ENCODE measurements at places on chromosomes 3 and 15.

DNA sequence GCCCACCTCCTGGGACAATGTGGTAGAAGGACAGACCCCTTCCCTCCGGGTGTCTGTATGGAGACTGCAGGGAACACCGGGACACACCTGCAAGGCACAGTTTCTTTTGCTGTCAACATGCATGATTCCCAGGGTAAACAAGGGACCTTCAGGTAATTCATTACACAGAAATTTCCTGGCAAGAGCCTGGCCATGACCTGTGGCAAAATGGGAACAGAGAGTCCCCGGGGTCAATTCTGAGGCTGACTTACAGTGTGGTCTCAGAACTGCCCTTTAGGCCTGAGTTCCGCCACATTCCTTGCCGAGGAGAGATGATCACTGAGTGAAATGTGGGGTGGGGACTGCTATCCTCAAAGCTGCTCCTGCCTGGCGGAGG, 6.3 kb downstream of the STARD5 start:
- DNase-seq: no peak

DNA sequence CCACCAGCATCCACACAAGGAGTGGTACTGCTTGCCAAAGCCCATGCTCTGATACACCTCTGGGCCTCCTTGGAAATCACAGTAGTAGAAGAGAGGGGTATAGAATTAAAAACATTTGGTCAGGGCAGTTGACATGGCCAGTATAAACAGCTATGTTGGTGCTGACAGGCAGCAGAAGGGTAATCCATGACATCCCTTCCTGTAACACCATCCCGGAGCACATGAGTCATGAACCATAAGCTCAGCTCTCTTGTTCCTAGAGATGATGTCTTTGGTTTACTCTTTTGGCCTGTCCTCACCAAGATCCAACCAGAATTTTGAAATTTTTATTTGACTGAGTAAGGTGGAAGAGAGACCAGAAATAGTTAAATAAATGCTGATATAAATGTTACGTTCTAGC, 132.6 kb upstream of the CTDSPL start:
- DNase-seq: no peak

DNA sequence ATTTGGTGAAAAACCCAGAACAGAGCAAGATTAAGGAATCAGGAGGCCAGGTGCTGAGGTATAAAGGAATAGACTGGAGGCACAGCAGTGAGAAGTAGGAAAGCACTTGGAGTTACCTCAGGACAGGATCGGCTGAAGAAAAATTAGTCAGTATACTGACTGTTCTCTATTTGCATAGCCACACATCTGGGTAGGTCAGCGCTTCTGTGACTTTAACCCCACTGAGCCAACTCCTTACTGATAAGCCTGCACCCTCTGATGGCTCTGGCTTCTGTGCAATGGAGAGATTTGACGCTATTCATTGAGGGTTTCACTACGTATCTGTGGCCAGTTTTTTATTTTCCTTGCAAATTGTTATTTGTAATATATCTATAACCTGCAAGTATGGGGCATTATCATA, 22.3 kb downstream of the MECOM start:
- DNase-seq: no peak

GRCh38 chr15:86488046-86488445, 408.4 kb downstream of the AGBL1 start:
- no peak for DNase-seq

DNA sequence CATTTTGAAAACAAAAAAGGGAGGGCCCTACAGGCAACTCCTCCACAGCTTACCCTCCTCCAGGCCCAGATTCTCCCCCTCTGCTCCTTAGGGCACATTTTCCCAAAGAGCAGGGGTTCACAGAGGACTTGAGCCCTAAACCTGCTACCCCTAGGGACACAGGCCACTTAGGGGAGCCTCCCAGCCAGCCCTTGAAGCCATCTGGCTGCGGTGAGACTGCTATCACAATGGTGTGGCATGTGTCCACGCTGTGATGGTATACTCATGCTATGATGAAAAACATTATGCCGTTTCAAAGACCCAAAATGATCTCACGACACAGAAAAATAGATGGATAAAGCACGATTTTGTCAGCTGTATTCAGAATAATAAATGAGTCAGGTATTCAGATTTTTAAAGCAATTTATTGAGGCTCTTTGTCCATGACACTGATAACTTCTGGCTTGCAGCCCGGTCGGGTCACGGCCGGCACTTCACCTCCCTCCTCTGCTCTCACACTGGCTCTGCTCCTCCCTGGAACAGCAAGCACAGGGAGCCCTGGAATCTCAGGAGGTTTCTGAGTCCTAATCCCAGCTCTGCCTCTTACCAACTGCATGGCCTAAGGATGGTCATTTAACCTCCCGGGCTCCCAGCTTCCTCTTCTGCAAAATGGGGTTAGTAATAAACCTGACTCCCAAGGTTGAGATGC, 115.3 kb downstream of the MEGF11 start:
- DNase-seq: no peak

GRCh38 chr15:38005953-38006808, 71.7 kb downstream of the TMCO5A start:
- no peak for DNase-seq

DNA sequence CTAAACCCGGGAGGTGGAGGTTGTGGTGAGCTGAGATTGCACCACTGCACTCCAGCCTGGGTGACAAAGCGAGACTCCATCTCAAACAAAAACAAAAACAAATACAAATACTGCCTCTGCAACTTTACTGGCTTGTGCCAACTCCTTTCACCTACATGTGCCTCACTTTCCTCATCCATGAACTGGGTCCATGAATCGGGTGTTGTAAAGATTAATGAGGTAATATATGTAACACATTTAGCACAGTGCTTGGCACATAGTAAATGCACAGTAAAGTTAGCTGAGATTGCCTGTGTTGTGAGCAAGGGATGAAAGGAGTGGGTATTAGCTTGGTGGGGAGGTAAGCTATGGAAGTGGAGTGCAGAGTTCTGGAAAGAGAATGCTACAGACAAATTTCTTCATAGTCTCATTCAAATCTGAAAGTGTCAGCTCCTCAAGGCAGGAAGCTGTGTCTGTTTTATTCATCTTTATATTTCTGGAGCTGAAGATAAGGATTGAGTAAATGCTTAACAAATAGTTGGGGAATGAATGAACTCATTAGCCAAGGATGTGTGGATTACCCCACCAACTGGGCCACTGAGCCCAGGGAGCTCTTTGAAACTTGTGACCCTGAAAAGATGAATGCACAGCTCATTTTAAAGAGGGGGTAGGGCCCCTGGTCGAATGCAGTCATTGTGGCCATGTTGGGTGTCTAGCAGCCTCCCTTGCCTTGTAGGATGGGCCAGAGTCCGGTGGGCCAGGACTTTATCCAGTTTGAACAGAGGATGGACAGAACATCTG, 7.7 kb upstream of the CDCP1 start:
- no peak for DNase-seq

GRCh38 chr15:82056958-82057823, 11.4 kb upstream of the MEX3B start:
- DNase-seq: no peak

DNA sequence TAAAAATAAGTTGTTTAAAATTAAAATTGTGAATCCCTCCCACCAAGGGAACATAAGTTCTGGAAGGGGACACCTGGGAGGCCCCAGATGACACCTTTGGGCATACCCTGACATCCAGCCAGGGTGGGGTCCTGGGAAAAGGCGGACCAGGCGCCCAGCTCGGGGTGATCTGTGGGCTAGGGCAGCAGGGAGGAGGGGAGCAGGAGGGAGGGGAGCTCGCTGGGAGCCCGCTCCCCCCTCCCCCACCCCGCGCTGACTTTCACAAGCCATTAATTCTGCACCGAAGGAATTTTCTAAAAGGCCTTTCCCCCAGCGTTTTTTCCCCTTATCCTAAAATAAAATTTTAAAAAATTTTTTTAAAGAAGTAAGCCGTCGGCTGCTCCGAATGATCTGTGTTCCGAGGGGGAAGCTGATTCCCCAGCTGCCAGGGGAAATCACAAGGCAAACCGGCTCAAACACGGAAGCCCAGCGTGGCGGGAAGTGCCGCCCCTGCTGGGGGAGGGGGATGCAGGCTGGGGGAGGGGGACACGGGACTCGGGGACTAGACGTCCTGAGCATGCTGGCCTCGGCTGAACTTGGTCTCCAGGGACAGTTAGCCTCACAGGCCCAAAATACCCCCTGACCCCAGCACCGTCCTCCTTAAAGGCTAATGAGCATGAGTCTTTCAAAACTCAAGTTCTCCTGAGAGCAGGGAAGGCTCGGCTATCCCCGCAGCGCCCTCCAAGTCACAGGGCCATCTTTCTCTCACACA, 13.9 kb downstream of the PLXND1 start:
- no peak for DNase-seq

GRCh38 chr3:11477407-11477911, 166.3 kb downstream of the VGLL4 start:
- no peak for DNase-seq

DNA sequence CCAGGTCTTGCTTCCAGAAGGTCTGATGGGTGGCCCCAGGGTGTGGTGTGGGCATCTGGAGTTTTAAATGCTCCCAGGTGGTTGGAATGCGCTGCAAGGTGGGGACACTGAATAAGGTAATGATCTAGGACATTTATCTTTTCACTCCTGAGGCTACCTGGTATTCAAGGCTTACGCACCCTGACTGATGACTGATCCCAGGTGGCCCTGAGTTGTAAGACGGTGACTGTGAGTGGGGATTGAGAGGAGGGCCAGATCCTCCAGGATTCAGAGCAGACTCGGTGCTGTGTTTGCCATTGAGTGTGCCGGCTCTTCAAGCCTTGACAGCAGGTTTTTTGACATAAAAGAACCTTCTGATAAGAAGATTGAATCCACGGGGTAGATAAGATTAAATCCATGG, 40.3 kb downstream of the SLC6A20 start:
- DNase-seq: no peak

DNA sequence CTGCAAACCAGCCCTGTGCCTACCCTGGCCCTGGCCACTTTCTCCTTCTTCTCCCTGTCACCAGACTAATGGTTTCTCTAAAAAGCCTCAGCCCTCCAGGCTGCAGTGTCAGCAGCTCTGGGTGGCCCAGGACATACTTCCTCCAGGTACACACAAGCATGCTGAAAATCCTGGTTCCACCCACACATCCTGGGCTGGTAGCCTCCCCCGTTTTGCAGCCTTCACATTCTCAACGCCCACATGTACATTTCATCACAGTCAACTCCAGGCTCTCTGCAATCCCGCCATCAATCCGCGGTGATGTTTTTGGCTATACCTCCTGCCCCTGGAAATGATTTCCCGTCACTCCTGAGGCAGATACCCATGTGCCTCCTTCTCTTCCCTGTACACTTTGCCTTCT, 59.4 kb downstream of the MAGEF1 start:
- no peak for DNase-seq

- no peak for DNase-seq
Measured at GRCh38 chr3:173750095-173750494, 352.6 kb downstream of the NLGN1 start.

GRCh38 chr3:179745079-179745478, 92.2 kb downstream of the USP13 start:
- DNase-seq: no peak

- DNase-seq: no peak
Measured at GRCh38 chr3:74611206-74611605, 3.3 kb downstream of the CNTN3 start.

GRCh38 chr15:95149036-95149435, 917.7 kb downstream of the MCTP2 start:
- DNase-seq: no peak

DNA sequence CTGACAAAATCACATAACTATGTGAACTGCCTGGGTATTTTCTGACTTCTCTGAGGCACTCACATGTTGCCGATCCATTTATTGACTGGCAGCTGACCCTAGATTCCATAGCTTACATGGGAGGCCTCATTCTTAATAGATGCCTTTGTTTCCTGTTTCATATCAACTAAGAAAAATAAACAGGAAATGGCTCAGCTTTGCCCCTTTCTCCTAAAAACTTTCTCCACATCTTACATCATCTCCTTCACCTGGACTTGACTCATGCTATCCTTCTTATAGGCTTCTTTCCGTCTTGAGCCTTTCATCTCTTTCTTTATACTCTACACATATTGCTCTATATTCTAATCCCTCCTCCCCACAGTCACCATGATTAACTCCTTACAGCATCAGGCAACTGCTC, 38.0 kb downstream of the TXNRD3 start:
- DNase-seq: no peak

Data from activated gamma-delta T cell treated with anti-CD3 and anti-CD28 coated beads, Interleukin-2, amount 50 U/mL, for 16 hours (primary cell).